ENCODE measurements at places on chromosomes 5 and 9.

DNA sequence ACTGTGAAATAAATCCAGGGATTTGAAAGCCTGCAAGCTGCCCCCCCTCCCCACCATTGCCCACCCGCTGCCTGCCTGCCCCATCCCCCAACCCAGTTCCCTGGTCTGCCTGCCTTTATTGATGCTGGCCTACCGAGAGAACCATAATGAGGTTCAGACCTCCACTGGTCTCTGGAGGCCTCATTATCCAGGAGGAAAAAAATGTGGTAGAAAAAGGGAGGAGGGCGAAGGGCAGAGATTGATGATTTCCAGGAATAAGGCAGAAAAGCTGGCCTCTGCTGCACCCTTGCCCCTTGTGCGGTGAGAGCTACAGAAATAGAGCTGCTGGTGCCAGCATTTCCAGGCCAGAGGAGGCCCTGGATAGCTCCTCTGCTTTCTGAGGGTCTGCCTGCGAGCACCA lies 216.1 kb downstream of the PAPPA start:
- DNase-seq = no peak

DNA sequence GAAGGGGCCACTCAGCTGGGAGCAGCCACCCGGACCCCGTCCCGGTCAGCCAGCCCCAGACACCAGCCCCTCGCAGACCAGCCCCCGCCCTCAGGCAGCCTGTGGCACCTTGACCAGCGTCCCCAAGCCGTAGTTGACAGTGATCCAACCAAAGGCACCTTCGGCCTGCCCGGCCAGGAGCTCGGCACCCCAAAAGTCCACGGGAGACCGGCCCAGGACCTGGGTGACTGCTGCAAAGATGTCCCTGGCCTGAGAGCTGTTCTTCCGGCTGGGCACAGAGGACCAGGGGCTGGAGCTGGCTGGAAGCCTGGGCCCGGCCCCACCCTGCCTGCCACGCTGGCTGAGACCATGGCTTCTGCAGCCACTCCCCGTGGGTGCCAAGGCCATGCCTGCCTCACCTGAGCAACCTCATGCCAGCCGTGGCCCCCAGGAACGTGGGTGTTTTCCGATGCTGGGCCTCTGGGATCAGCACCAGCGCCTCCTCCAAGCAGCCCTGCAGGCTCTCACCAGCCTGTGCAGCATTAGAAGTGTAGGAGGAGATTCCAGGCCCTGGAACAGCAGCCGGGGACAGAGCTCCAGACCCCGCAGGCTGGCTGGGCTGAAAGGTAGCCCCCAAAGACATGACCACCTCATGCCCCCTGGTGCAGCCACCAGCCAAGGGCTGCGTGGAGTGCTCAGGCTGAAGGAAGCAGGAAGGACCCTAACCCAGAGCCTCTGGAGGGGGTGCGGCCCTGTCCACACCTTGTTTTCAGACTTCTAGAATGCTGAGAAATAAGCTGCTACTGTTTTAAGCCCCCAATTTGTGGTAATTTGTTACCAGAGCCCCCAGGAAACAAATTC lies 4.2 kb downstream of the ENTPD8 start:
- DNase-seq = no peak

GRCh38 chr5:93402451-93402850 lies 178.6 kb downstream of the NR2F1-AS1 start:
- no peak for DNase-seq

DNA sequence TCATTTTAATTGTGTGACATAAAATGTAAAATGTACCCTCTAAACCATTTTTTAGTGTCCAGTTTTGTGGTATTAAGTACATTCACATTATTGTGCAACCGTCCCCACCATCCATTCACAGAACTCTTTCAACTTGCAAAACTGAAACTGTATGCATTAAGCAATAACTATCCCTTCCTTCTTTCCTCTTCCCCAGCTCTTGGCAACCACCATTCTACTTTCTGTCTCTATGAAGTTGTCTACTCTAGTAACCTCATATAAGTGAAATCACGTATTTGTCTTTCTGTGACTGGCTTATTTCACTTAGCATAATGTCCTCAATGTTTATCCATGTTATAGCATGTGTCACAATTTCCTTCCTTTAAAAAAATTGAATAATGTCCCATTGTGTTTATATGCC lies 142.4 kb downstream of the C9orf152 start:
- no peak for DNase-seq

- no peak for DNase-seq
Measured at GRCh38 chr5:168411871-168412270, 74.4 kb upstream of the RARS1 start.

GRCh38 chr5:31935496-31936369 lies 238.4 kb downstream of the GOLPH3 start:
- no peak for DNase-seq

GRCh38 chr5:32559411-32559810 lies 25.9 kb upstream of the SUB1 start:
- no peak for DNase-seq

- no peak for DNase-seq
Measured at GRCh38 chr9:16823906-16824305, 46.6 kb downstream of the BNC2 start.

DNA sequence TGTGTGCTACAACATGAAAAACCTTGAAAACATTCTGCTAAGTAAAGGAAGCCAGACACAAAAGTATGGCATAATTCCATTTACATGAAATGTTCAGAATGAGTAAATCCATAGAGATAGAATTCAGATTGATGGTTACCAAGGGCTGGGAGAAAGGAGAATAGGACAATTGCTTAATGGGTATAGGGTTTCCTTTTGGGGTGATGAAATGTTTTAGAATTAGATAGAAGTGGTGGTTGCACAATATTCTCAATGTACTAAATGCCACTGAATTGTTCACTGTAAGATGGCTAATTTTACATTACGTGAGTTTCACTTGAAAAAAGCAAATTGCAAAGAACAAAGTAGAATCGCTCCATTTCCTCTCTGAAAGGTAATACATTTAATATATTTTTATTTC lies 43.0 kb upstream of the GAS1 start:
- DNase-seq = no peak

DNA sequence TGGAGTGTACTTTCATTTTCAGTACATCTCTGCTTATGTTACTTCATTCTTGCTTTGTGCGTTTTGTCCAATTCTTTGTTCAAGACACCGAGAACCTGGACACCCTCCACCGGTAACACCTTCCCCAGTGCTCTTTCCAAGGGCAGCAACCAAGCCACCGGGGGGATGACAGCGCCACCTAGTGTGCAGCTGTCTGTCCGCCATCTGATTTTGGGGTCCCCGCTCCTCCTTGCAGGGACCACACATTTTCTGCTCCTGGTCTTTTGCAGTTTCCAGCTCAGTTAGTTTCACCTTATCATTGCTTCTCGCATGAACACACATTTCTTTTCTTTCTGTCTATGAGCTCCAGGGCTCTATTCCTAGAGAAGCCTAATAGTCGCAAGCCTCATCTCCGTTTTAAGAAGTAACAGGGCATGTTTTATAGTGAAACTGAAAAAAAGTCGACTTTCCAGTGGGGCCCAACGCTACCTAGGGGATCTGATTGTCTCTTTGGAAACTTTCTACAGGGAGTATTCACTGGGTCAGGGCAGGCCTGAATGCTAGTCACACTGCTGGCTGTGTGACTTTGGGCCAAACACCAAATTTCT lies 152.1 kb downstream of the FSTL4 start:
- no peak for DNase-seq

DNA sequence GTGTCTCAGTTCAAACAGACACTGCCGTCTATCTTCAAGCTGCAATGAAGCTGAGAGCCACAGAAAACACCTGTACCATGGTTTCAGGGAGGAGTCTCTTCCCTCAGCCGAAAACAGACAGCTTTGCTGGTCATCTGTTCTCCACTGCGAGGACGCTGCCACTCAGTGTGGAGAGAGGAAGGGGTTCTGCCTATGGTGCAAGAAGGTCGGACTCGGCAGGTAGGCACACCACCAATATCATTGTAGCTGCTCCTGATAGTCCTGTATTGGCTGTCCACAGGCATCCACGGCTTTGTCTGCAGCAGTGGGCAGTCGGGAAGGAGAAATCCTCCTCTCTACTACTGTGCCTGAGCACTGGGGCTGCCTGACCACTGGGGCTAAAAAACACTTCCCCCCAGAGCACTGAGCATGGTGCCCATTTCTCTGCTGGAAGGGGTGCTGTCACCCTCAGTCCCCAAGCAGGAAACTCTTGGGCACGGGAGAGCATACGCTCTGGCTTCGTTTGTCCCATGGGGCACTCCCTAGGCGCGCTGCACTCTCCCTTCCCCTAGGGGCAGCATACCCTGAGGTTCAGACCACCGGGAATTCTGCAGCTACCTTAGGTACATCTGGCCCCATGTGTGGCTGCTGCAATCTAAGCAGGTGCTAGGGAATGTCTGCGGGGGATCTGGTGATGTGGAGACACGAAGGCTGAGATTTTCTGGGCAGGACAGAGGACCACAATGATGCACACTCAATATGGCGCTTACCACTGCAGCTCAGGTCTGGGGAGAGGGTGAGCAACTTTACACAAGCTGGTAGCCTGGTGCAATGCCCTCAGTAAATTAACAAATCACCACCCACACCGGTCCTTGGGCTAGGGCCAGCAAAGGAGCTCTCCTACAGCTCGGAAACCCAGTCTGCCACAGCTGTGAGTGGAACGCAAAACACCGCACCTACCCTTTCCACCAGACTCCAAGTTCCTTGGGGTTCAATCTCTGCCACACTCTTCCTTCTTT lies 880.9 kb upstream of the SEMA6A start:
- no peak for DNase-seq

DNA sequence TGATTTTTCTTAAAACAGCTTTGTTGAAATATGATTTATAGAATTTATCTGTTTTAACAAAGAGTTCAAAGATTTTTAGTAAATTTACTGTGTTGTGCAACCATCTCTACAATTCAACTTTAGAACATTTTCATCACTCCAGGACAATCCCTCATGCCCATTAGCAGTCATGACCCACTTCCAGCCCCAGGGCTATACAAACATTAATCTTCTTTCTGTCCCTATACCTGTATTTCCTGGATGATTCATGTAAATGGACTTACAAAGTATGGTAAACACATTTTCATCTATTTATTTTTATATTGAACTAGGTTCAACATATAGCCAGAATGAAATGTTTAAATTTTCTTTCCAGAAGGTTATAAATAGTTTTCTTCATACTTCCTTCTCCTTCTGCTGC lies 127.8 kb upstream of the CCDC180 start:
- DNase-seq = no peak

GRCh38 chr9:129776938-129777768 lies 24.3 kb upstream of the PTGES start:
- DNase-seq = no peak

- DNase-seq = no peak
Measured at GRCh38 chr9:121582641-121583040, 68.8 kb upstream of the DAB2IP start.

DNA sequence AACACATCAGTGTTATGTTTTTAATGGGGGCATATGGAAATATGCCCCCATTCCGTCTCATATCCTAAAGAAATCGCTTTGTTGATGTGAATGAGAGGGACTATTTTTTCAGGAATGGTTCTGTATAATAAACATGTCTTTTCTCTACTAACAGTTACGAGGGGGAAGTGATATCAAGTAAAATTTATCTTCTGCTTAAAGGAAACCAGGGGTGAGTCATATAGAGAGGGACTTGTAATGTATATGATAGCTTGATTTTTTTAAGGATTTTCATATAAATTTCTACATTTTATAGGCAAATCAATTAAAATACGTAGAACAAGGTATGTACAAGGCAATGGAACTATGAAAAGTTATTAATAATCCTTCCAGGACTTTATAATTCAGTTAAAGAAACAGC lies 207.1 kb downstream of the SEMA5A start:
- DNase-seq = no peak

GRCh38 chr9:109498195-109499092 lies at the start of gene PTPN3:
Gene PTPN3 (minus strand): TSS chr9:109498307. CDS start chr9:109463434, 34,873 bp downstream.
- no peak for DNase-seq

DNA sequence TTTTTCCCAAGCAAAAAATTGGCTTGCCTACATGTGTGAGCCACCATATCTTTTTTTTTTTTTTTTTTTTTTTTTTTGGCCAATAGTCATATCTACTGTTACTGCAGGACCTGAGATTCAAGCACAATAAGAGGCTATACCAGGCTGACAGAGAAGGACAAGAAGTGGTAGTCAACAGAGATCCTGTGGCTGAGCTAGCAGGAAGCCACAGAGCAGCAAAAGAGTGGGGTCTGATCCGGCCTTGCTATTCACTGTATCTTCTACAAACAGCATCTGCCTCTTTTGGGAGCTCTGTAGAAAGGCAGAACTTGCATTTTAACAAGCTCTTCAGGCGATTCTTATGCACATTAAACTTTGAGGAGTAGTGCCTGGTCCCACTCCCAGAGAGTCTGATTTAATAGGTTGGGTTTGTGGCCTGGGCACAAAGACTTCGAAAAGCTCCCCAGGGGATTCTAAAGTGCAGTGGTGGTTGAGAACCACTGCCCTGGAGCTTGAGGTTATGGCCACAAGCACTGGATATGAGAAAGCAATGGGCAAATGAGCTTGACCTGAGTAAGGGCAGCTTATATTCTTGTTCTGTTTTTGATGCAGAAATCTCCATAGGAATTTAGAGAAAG lies 162.8 kb downstream of the PIK3R1 start:
- DNase-seq = no peak

DNA sequence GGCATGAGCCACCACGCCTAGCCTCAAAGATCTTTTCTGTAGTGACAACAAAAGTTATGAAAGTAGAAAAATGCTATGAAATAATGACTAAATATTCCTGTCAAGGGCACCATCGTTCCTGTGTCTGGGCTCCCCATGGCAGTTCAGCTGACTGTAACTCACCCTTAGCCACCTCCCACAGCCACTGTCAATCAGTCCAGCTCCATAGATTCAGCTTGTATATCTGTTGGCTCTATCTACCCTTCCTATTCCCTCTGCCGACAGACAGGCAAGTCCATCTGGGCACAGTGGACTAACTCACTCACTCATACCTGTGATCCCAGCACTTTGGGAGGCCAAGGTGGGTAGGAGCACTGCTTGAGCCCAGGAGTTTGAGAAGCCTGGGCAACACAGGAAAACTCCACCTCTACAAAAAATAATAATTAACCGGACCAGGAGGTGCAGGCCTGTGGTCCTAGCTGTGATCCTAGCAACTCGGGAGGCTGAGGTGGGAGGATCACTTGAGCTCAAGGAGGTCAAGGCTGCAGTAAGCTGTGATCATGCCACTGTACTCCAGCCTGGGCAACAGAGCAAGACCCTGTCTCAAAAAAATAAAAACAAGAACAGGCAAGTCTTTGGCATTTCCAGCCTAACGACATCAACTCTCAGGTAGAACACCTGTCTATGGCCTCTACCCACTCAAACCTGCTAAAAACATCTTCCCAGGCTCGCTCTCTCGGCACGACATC lies 6.2 kb downstream of the CAMSAP1 start:
- DNase-seq = no peak

GRCh38 chr5:146363161-146363874 lies 24.7 kb downstream of the POU4F3 start:
- no peak for DNase-seq

DNA sequence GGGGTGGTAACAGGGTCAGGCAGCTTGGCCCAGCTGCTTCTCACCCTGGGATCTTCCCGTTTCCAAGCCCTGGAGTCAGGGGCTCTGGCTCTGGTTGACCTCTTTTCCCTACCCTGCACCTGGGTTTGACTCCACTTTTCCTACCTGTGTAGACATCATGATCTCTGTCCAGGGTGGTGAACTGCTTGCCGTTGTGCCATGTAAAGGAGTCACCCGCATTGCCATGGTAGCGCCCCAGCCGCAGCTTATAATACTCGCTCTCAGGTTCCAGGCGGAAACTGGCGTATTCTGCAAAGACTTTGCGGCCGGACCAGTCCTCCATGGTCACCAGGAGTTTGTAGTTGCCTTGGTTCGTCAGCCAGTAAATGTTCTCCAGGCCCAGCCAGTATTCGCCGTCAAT lies 30.9 kb downstream of the ANGPTL2 start:
- DNase-seq = no peak

All from anterior cingulate cortex (tissue), 58 donors.